ENCODE measurements at places on chromosomes 3 and 15. TPM values are rescaled to one million over a fixed set of nuclear protein-coding genes. Genes with fewer than 3 reads are reported as not detected.

DNA sequence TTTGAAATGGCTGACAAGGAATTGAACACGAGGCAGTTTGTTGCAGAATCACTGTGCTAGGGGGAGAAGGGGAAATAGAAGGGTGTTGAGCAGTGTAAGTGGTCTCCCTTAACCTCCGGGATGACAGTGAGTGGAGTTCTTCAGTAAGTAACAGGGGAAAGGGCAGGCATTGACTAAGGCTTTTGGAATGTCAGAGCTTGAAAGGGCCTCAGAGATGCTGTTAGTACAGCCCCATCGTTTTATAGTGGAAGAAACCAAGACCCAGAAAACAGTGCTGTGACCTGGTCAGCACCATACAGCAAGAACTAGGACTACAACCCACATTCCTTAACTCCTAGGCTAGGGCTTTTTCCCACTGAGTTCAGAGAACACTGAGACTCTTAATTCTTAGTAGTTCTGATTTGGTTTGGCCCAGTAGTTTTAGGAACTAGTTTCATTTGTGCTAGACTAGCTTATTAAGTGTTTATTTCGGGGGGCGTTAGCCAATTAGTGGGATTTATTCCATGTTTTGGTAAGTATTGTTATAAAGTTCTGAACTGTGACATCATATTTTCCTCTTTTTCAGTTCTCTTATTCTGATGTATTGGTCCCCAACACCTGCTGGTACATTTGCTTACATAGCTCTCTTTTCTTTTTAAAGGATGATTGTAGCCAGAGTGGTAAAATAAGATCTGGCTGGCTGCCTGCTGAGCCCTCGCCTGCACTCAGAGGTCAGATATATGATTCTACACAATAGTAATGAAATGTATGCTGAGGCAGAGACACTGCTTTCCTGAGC lies 34.2 kb downstream of the RAB11A start:
- H3K4me3 ChIP-seq: no peak overlapping the region
- peaks cover 27% of the 10 kb centered on the region for H3K4me1 ChIP-seq
- H3K27me3 ChIP-seq: no peaks in the 10 kb centered on the region
- peak; percentile 12 for DNase-seq

GRCh38 chr3:98521897-98522543 lies 682 bp downstream of the CLDND1 start:
- peak overlapping the region; percentile 69 for H3K27ac ChIP-seq
- no peaks in the 10 kb centered on the region for H3K27me3 ChIP-seq
- DNase-seq: peak; percentile 32
- H3K4me3 ChIP-seq: peak overlapping the region; percentile 71
- H3K4me1 ChIP-seq: peaks cover 17% of the 10 kb centered on the region

GRCh38 chr15:55108858-55109518 lies 87.8 kb downstream of the RSL24D1 start:
- no peaks in the 10 kb centered on the region for H3K36me3 ChIP-seq
- H3K4me3 ChIP-seq: no peak overlapping the region
- H3K27me3 ChIP-seq: no peaks in the 10 kb centered on the region

GRCh38 chr15:42233107-42233506 lies 25.0 kb upstream of the VPS39 start:
- DNase-seq: no peak
- no peaks in the 10 kb centered on the region for H3K27me3 ChIP-seq
- peaks cover 7% of the 10 kb centered on the region for H3K4me1 ChIP-seq
- no peak overlapping the region for H3K4me3 ChIP-seq
- H3K27ac ChIP-seq: no peak overlapping the region

- peaks cover 16% of the 10 kb centered on the region for H3K4me1 ChIP-seq
- no peaks in the 10 kb centered on the region for H3K36me3 ChIP-seq
- no peak overlapping the region for H3K4me3 ChIP-seq
- no peak for DNase-seq
Measured at GRCh38 chr3:32097768-32098167, 8.7 kb upstream of the GPD1L start.

DNA sequence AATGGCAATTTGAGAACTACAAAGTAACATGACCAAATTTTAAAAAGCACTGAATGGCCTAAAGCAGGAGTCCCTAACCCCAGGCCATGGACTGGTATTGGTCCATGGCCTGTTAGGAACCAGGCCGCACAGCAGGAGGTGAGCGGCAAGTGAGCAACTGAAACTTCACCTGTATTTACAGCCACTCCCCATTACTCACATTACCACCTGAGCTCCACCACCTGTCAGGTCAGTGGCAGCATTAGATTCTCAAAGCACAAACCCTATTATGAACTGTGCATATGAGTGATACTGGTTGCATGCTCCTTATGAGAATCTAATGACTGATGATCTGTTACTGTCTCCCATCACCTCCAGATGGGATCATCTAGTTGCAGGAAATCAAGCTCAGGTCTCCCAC lies 48.8 kb downstream of the SENP7 start:
- H3K4me1 ChIP-seq: peaks cover 26% of the 10 kb centered on the region
- H3K4me3 ChIP-seq: no peak overlapping the region
- no peak overlapping the region for H3K27ac ChIP-seq
- no peaks in the 10 kb centered on the region for H3K36me3 ChIP-seq
- DNase-seq: no peak
- no peaks in the 10 kb centered on the region for H3K27me3 ChIP-seq

- H3K27ac ChIP-seq: no peak overlapping the region
- H3K4me3 ChIP-seq: no peak overlapping the region
- peaks cover 14% of the 10 kb centered on the region for H3K4me1 ChIP-seq
- H3K27me3 ChIP-seq: no peaks in the 10 kb centered on the region
- H3K36me3 ChIP-seq: no peaks in the 10 kb centered on the region
Measured at GRCh38 chr3:11651477-11651876, 7.8 kb upstream of the VGLL4 start.

DNA sequence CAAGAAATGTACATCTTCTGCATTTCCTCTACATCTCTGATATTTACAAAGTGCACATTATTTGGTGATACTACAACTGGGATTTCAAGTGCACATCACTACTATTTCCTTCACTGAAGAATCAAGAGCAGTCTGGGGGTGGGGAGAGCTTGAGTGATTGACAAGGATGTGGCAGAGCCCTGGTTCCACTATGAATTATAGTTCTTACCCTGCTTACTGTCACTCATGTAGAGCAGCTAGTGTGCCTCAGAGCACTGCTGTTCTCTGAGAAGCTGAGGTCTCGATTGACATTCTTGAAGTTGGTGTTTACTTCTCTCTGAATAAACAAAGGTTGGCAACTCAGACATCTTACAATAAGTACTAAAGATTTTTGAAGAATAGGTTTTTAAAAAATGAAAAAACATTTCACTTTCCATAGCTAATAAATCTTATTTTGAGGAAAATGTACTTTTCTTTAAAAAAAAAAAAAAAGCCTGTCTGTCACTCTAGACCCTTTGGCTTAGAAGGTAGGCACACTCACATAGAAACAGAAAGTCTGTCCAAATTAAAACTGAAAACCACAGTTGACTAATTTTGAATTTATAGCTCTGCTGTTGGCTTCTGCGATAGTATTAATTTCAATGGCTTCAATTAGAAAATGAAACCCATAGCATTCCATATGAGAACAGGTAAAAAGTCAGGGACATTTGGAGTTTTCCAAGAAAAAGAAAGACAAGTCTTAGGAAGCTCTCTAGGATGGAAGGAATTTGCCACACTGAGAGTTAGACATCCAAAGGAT lies 5.6 kb downstream of the GREM1 start:
- peaks cover 6% of the 10 kb centered on the region for H3K27me3 ChIP-seq
- no peak overlapping the region for H3K27ac ChIP-seq
- H3K4me3 ChIP-seq: no peak overlapping the region
- H3K4me1 ChIP-seq: peaks cover 15% of the 10 kb centered on the region

DNA sequence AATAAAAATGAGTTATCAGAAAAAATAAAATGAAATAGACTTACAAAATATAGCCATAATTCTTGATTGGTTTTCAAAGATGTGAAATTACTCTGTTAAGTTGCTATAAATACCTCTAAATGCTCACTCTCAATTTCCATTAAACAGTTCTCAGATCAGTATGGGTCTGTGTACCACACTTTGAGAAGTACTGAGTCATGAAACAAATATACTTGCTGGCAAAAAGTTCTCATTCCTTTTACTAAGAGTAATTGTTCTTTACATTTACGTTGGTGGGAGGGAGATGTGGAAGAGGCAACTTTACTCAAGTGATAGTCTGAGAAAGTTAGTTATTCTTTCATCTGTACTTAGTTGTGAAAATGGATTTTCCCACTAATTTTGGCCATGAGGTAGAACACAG lies 96.3 kb downstream of the ZNF385D start:
- H3K27me3 ChIP-seq: no peaks in the 10 kb centered on the region
- no peak overlapping the region for H3K4me3 ChIP-seq
- H3K27ac ChIP-seq: no peak overlapping the region

GRCh38 chr15:65365229-65365628 lies 12.6 kb downstream of the IGDCC3 start:
- H3K4me1 ChIP-seq: peaks cover 59% of the 10 kb centered on the region
- no peak overlapping the region for H3K4me3 ChIP-seq

DNA sequence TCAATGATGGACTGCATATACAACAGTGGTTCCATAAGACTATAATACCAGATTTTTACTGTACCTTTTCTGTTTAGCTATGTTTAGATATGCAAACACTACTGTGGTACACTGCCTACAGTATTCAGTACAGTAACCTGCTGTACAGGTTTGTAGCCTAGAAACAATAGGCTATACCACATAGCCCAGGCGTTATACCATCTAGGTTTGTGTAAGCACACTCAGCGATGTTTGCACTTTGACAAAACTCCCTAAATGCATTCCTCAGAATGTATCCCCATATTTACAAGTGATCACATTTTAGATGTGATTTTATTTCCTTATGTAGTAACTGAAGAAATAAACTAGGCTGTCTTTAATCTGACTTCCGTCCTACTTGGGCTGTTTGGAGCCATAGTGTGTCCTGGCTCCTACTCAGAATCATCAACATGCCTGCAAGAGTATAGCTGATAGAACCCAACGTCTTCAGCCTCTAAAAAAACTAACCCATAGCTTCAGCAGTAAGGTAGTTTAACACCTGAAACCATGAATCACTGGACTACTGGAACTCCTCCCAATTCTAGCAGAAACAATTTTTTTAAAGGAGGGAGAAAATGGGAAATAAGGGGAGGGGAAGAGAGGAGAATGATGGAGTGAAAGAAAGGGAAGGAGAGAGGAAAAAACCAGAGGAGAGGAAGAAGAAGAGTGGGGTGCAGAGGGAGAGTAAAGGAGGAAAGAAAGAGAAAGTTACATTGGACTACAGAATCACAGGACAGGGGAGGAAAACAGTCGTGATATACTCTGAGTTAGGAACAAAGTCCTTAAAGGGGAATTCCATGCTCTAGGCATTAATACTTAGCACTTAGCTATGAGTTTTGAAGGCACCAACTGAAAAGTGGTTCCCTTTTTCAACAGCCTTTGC lies 67.7 kb upstream of the PLXND1 start:
- no peak overlapping the region for H3K4me3 ChIP-seq
- no peak for DNase-seq
- H3K27me3 ChIP-seq: no peaks in the 10 kb centered on the region
- peak overlapping the region; percentile 48 for H3K27ac ChIP-seq
- H3K4me1 ChIP-seq: peaks cover 40% of the 10 kb centered on the region

GRCh38 chr15:77797270-77797669 lies 164.6 kb upstream of the LINGO1 start:
- no peaks in the 10 kb centered on the region for H3K36me3 ChIP-seq
- no peak for DNase-seq
- no peaks in the 10 kb centered on the region for H3K4me1 ChIP-seq
- no peak overlapping the region for H3K4me3 ChIP-seq
- H3K27me3 ChIP-seq: no peaks in the 10 kb centered on the region

DNA sequence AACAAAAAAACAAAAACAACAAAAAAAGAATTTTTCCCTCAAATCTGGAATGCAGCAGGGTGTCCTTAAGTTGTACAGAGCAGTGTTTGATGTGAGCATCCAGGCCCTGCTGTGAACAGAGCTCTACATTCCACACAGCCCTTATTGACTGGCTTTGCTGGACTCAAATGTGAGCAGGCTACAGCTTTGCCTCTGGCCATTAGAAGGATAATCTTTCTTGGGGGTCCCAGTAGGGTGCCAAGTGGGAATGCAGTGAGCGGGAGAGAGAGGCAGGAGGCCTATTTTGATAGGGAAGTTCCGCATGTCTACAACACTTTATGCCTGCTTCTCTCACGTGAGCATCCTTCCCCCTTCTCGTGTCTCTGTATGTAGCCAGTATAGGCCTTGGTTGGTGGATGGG lies 34.4 kb upstream of the TPRG1 start:
- no peaks in the 10 kb centered on the region for H3K36me3 ChIP-seq
- no peak overlapping the region for H3K4me3 ChIP-seq
- no peak overlapping the region for H3K27ac ChIP-seq
- H3K4me1 ChIP-seq: peaks cover 6% of the 10 kb centered on the region

DNA sequence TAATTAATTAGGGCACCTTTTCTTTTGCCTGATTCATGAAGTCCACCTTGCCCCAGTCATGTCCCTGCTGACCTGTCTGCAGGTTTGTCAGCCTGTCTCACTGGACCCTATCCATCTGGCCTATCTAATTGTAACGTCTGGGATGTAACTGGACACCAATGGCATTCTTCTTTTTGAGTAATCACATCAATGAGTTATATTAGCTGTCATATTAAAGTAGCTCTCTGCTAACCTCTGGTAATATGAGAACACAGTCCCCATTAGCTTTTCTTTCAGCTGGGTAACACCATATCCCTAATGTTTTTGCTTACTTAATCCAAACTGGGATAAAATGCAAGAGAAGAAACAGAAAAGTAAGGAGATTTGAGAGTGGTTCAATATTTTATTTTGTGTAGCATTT lies 166.2 kb upstream of the VEPH1 start:
- no peaks in the 10 kb centered on the region for H3K36me3 ChIP-seq
- no peak for DNase-seq
- no peaks in the 10 kb centered on the region for H3K4me1 ChIP-seq
- no peaks in the 10 kb centered on the region for H3K27me3 ChIP-seq
- no peak overlapping the region for H3K27ac ChIP-seq
- H3K4me3 ChIP-seq: no peak overlapping the region

- H3K4me1 ChIP-seq: peaks cover 32% of the 10 kb centered on the region
- DNase-seq: peak; percentile 20
- peak overlapping the region; percentile 29 for H3K4me3 ChIP-seq
- no peak overlapping the region for H3K27ac ChIP-seq
- peaks cover 2% of the 10 kb centered on the region for H3K27me3 ChIP-seq
- H3K36me3 ChIP-seq: no peaks in the 10 kb centered on the region
Measured at GRCh38 chr15:43511012-43511885, 6.2 kb upstream of the MAP1A start.

- H3K36me3 ChIP-seq: no peaks in the 10 kb centered on the region
- no peaks in the 10 kb centered on the region for H3K4me1 ChIP-seq
- DNase-seq: no peak
- no peak overlapping the region for H3K27ac ChIP-seq
- no peak overlapping the region for H3K4me3 ChIP-seq
Measured at GRCh38 chr3:43957553-43957952, 266.8 kb downstream of the ABHD5 start.

- peaks cover 3% of the 10 kb centered on the region for H3K36me3 ChIP-seq
- peaks cover 27% of the 10 kb centered on the region for H3K4me1 ChIP-seq
- DNase-seq: no peak
Measured at GRCh38 chr15:69417581-69417980, 3.4 kb downstream of the KIF23 start.

MBD4 gene
- 25.3 TPM for total RNA-seq

RAD51 gene
- total RNA-seq: 20.6 TPM

CPN2 gene
- 27.7 TPM for total RNA-seq

SAMMSON gene
- total RNA-seq: not detected

TM6SF1 gene
- not detected for total RNA-seq

CCDC39 gene
- total RNA-seq: not detected

TP63 gene
- not detected for total RNA-seq

RBPMS2 gene
- total RNA-seq: not detected

TMEM40 gene
- not detected for total RNA-seq

Data from HepG2 (cell line).